Activated CD4-positive, alpha-beta T cell treated with anti-CD3 and anti-CD28 coated beads, Interleukin-2, amount 50 U/mL, for 24 hours (primary cell): ENCODE measurements at places on chromosomes 3 and 15.
A peak's percentile ranks its signal among the peaks of the same experiment; 100 is the strongest.

DNA sequence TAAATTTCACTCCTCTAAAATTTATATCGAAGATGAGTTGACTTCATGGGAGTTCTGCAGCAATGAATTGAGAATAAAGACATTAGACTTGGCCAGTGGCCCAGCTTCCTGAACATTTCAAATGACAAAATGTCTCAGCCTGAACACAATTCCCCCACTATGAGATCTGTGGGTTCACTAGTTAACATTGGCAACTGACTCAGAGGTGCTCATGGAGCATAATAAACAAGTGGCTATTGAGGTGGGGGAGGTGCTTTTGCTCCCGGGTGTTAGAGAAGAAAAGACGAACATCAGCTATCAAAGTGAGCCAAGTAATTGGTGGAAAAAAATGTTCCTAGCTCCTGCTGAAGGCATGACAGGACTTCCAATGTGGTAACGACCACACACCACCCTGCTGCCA is 6.3 kb downstream of the ATP13A4 start:
- no peak for DNase-seq

DNA sequence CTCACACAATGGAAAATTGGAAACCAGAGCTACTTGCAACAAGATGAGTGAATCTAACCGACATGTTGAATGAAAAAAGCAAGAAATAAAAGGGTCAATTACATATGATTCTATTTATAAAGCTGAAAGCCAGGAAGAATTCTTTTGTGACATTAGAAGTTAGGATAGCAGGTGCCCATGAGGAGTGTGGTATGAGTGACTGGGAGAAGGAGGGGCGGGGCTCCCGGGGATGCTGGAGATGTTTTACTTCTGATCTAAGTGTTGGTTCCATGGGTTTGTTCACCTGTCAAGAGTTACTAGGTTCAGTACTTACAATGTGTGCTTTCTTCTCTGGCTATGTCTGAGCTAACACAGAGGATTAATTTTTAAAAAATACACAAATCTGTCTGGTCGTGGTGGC is 60.8 kb downstream of the NSMCE3 start:
- DNase-seq, result no peak

- no peak for DNase-seq
Observed at GRCh38 chr3:47082519-47082918, 81.4 kb downstream of the SETD2 start.

DNA sequence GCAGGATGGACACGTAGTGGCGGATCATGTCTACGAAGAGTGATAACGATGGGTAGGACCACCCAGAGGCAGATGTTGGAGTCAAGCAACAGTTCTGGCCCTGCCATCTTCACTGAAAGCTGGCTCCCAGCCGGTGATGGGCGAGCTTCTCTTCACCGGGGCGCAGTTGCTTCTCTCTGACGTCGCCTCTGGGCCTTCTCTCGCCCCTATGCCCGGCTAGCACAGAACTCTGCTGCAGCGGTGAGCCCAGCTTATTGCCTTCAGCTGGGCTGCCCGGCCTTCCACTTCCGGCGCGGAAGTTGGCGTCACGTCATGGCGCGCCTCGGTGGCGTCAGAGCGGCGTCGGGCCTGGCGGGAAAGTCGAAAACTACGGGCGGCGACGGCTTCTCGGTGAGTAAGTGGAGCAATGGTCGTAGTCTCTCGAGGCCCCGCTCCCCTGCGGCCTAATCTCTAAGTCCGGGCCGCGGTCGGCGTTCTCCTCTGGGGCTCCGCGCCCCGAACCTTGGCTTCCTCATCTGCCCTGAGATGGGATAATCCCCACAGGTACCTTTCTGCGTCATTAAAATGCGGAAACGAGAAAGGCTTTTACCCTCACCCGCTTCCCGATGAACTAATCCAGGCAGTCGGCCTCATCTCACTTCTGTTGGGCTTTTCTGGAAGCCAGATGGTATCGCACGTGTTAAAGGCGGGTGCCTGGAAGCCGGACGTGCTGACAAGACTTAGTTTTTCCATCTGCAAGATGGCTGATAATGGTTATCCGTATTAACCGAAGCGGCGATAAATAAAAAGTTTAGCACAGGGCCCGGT is at the start of gene FANCD2:
Gene FANCD2 (plus strand): TSS at position 354 of the 807 bp plus-strand sequence. CDS start 2,221 bp downstream, outside the sequence.
- peak; percentile 96 for DNase-seq

- DNase-seq, result no peak
Observed at GRCh38 chr3:122394173-122394572, 10.2 kb downstream of the FAM162A start.

DNA sequence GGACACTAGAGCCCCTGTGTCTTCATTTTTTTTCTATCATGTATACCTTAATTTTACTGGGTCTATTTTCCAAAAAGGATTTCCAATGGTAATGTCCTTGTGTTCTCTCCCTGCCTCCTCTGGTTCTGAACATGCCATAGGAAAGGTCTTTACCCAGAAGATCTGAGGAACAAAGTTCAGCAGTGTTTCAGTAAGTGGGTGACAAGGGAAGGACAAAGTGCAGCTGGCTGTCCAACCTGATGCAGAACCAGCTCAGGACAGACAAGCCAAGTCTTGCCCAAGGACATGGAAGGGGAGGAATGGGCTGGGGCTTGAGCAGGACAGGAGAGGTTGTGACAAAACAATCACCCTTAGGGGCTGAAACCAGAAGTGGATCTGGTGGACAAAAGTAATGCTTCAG is 61.2 kb upstream of the STRIT1 start:
- no peak for DNase-seq

DNA sequence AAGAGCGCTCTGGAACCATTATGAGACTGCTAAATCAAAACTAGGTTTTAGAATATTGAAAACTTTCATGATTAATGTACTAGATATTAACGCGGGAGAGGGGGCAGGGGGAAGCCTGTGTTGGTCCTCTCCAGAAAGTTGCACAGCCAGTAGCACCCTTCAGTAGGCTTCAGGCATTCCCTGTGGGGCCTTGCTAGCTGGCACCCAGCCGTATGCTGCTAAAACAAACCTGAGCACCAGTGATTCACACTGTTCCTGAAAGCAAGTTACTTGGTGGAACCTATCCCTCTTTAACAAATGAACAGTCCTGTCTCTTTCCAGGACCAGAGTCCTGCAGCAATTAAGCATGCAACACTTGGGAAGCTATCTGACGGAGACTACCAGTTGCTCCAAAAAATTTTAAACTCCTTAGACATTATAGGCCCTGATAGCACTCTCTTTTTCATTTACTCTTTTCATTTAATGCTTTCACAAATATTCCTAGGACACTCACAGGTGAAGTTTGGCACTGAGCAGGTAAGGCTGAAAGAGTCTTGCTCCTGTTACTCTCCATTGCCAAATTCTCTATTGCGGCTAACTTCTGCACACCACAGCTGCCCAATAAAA is 1.2 kb upstream of the ATRIP start:
- DNase-seq, result no peak
